ENCODE measurements at places on chromosomes 2 and 18.

DNA sequence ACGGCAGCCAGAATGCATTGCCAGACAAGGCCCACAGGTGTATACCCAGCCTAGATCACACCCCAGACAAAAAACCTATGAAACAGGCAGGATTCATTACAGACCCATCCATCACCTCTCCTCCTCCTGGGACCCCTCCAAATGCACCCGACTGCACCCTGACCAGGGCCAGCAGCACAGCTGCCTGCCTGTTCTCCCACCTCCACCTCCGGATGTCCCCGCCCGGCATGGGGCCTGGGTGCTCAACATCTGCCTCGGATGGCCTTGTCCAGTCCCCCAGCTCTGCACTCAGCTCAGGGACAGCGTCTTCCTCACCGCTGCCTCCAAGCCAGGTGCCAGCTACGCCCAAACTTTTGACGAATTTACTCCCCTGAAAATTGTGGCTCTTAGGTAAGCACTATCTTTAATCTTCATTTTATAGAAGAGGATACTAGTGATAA is 91.1 kb downstream of the TPO start:
- no peak for DNase-seq

DNA sequence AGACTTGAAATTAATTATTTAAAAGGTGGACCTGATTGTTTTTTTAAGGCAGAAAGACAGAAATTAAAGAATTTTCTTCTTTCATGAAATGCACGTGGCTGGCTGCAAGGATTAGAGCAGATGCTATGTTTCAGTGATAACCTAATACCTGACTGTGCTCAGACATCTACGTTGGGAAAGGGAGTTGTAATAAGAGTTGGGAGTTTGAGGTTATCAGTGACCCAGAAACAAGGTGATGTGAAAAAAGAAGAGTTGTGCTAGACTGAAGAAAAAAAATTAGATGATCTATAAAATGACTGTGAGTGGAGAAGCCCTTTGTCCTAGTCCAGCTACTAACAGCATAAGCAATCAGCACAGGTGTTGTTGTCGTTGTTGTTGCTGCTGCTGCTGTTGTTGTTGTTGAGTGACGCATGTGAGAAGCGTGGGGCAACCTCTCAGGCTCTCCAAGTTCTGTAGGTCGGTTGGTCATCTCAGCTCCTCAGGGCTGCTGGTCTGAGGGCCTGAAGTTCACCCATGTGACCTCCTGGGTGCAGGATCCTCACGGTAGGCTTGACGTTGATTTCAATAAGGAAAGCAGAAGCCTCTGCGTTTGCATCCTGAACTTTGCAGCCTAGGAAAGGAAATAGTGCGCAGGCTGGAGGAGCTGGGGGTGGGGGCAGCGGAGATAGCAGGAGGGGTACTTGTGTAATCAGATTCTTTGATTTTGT is 7.6 kb downstream of the POU3F3 start:
- no peak for DNase-seq

GRCh38 chr2:7329465-7329864 is 412.3 kb downstream of the RNF144A start:
- DNase-seq: no peak

GRCh38 chr2:218722876-218723785 is 12.5 kb downstream of the TTLL4 start:
- DNase-seq: no peak

Data from stimulated activated CD4-positive, alpha-beta T cell treated with anti-CD3 and anti-CD28 coated beads, TNF-alpha, amount 100 ng/mL, for 24 hours (primary cell).